ENCODE measurements at places on chromosomes 5 and 9.

DNA sequence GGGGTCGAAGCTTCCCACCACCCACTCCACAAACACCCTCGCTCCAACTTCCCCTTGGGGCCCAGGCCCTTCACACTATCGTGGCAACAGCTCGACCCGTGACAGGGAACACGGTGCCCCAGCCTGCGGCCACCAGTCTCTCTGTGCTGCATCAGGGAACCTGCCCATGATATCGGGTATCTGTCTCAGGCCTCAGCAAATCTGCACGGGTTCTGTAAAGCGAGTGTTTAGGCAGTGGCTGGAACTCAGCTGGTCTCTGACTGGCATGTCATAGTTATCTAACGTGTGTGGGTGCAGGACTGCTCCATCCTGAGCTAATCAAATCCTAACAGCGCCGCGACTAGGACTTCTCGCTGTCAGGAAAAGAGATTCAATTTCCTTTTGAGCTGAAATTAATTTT, 42.9 kb downstream of the DBH start:
- no peak for DNase-seq

DNA sequence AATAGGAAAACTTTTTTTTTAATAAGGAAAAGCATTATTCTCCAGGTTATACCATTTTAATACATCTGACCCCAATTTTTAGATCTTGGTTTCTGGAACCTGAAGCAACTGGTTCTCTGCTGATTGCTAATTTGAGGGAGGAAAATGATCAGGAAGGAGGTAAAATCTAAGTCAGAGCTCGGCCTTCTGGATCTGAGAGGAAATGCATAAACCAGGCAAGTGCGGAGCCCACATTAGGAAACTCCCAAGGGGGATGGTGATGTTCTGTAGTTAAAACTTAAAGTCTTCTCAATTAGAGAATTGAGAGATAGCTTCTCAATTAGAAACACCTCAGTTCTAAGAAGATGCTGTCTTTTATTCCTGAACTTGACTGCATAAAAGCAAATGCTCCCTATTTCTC, 113.5 kb downstream of the TSSK1B start:
- DNase-seq, result no peak

GRCh38 chr5:167943343-167943742, 348.1 kb upstream of the WWC1 start:
- DNase-seq, result no peak

- no peak for DNase-seq
Observed at GRCh38 chr9:126428534-126429175, 102.0 kb downstream of the MVB12B start.

DNA sequence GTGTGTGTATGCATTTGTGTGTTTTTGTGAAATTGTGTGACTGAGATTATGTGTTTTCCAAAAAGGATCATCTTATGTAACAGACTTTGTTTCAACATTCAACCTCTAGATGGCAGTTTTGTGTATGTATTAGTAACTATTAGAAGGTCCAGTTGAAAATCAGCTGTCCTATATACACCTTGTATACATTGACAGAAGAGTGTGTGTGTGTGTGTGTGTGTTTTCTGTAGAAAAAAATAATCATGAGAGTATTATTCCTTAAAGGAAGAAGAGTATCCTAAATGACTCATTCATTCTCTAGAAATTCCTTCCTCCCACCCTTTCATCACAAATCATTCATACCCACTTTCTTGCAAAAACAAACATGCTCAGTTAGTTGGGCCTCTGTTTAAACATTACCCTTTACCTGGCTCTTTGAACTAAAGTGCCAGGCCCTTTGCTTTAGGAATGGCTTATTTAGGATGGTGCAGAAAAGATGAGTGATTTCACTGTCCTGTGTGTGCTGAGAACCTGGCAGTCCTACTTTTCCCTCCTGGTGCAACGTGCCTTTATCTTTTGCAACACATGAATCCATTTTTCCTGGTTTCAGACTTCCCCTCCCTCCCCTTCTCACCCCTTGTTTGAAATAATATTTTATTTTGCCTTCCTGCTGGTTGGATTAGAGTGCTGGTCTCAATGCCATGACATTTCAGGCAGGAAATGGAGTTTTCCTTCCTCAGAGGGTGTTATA, 152.2 kb downstream of the ARHGAP26 start:
- no peak for DNase-seq

DNA sequence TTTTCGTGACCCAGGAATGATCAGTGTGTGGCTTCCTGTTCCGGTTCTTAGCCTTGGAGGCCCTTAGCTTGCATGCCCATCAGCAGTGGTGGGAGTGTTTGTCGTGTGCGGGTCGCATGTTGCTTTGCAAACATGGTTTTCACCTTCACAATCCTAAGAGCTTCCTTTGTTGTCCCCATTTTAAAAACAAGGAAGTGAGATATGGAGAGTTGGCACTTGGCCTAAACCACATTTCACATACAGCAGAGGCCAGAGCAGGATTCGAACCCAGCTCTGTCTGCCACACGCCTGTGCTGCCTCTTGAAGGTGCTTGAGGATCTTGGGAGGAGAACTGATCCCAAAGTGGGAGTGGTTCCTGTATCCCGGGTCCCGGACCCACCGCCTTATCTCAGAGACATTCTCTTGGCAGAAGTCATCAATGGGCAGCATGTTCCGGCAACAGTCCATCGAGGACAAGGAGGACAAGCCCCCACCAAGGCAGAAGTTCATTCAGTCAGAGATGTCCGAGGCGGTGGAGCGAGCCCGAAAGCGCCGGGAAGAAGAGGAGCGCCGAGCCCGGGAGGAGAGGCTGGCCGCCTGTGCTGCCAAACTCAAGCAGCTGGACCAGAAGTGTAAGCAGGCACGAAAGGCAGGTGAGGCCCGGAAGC, 38.2 kb upstream of the POMT1 start:
- DNase-seq, result no peak

DNA sequence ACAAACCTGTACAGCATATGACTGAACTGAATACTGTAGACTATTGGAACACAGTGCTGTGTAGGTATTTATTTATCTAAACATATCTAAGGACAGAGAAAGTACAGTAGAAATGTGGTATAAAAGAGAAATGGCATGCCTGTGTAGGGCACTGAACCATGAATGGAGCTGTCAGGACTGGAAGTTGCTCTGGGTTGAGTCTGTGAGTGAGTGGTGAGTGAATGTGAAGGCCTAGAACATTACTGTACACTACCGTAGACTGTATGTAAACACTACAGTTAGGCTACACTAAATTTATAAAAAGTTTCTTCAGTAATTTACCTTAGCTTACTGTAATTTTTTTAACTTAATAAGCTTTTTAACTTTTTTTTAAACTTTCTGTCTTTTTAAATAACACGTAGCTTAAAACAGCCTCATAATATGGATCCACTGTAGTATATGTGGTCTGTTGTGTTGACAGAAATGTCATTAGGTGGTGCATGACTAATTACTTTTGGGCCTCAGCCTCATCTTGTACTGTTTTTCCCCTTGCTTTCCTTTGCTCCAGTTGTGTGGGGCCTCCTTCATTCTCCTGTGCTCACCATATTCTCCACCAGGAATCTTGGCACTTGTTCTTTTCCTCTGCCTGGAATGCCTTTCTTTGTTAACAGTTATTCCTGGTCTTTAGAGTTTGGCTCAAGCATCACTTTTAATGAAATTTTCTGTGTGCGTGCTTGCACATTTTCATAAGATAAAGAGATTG, 8.8 kb downstream of the SPIN1 start:
- DNase-seq, result no peak

DNA sequence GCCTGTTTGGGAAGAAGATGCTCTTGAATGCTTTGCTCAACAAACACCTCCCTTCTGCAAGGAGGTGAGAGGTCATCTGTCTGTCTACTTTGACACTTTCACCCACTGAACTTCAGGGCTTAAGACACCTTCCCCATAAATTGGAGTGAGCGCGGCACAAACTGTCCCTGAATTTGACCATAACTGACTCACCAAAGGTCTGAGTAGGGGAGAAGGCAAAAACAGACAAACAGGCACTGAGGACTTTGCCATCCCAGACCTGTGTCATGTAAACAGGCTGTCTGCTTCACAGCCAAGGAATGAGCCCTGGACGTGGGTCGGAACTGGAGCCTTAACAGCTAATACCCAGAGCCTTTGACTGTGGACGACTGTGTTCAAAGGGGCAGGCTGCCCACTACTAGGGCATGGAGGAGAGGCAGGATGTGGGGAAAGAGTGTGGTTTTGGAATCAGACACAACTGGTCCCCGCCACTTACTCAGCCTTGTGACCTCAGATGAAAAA, 320.9 kb upstream of the KLF4 start:
- no peak for DNase-seq

DNA sequence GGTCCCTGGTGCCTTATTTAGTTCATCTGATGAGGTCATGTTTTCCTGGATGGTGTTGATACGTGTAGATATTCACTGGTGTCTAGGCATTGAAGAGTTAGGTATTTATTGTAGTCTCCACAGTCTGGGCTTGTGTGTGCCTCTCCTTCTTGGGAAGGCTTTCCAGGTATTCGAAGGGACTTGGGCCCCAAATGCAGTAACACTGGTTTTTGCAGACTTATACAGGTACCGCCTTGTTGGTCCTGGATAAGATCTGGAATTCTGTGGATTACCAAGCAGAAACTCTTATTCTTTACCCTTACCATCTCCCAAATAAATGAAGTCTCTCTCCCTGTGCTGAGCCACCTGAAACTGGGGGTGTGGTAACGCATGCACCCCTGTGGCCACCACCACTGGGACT, 34.1 kb downstream of the MEGF9 start:
- no peak for DNase-seq

DNA sequence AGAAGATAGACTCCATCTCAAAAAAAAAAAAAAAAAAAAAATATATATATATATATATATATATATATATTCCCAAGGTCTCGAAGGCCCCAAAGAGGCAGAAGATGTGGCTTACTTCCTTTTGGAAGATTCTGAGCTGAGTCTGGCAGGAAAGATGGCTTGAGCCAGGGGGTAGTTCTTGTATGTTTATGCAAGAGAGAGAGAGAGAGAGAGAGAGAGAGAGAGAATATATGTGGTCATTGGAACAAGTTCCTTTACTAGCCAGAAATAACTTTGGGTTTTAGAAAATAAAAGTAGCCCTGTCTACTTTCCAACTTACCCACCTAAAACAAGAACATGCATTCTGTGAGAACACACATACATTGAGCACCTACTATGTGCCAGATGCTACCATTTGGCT, 17.6 kb downstream of the NCS1 start:
- DNase-seq, result no peak

DNA sequence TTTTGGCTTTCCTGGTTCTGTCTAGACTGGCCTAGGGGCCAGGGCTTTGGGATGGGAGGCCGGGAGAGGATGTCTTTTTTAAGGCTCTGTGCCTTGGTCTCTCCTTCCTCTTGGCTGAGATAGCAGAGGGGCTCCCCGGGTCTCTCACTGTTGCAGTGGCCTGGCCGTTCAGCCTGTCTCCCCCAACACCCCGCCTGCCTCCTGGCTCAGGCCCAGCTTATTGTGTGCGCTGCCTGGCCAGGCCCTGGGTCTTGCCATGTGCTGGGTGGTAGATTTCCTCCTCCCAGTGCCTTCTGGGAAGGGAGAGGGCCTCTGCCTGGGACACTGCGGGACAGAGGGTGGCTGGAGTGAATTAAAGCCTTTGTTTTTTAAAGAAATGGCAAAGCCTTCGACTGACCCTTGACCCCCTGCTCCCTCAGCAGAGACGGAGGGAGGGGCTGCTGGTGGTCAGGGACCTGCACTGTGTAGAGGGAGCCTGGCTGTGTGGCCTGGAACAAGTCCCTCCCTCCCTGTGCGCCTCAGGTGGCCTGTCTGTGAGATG, 11.1 kb downstream of the FPGS start:
- no peak for DNase-seq

GRCh38 chr9:16032799-16033198, 480.0 kb downstream of the CCDC171 start:
- DNase-seq, result no peak

GRCh38 chr9:136011703-136012496, 50.7 kb upstream of the UBAC1 start:
- DNase-seq, result no peak
